ENCODE measurements at places on chromosomes 16 and 17. TPM values are rescaled to one million over a fixed set of nuclear protein-coding genes. Genes with fewer than 3 reads are reported as not detected.

GRCh38 chr16:59733321-59733720 lies 999.2 kb upstream of the GOT2 start:
- DNase-seq = no peak

- DNase-seq = no peak
Measured at GRCh38 chr16:88514070-88514469, 56.1 kb upstream of the ZC3H18 start.

Gene DHX58
- 24.3 TPM for total RNA-seq

Gene SLC52A1
- total RNA-seq = 0.25 TPM

DNA sequence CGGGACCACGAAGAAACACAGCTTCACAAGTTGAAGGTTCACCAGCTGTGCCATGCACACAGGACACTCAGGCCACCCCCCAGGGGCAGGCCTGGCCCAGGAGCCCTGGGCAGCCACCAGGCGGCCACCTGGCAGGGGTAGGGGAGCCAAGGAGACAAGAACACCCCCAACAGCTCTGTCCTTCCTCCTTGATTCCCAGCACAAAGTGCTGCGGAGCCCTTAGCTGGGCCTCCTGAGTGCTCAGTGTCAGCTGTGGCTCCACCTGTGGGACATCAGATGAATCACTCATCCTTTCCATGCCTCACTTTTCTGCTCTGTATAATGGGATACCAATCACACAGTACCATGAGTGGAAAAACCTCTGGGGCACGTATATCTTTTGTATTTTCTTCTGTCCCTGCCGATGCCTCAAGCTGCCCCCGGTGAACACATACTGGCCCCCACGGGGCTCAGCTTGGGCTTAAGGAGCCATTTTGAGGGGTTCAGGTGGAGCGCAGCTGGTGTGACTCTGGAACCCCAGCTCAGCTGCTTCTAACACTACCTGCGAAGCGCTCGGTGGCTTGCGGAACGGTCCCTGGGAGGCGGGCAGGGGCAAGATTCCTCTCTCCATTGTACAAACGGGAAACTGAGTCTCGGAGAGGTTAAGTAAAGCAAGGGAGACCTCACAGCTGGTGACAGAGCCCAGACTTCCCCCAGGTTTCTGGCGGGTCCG lies 12.0 kb downstream of the GALK1 start:
- no peak for DNase-seq

Gene ABCA6
- total RNA-seq = 192 TPM

Gene NSRP1
- total RNA-seq = 13.4 TPM

DNA sequence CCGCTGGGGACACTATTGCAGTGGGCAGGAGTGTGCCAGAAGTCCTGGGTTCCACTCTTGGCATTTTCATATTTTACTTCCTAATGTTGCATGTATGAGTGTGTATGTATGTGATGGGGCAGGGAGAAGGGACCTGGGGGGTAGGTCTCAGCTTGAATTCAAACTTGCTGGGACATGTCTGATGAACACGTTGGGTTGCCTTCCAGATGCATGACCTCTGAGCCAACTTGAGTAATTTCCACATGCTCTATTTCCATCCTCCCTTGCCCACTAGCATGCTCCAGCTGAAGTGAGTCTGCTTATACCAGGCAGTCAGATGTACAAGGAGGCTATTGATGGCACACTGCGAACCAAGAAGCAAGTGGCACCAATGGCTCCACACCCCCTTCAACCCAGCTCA lies 32.9 kb upstream of the SRSF1 start:
- DNase-seq = no peak

DNA sequence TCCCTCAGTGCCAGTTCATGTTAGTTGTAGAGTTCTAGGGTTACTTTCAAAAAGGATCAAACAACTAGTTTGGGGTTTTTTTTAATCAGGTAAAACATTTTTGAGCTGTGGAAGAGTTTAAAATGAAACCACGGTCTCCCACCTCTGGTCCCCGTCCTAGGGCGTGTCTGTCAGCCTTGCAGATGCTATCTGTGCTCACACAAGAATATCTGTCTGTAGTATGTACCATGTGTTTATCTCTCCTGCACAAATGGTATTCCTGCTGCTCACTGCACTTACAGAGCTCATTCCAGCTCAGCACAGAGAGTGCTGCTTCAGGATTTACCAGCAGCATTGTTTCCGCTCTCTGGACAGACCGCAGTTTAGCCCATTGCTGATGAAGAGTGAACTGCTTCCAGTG lies 38.9 kb downstream of the UBN1 start:
- DNase-seq = no peak

Gene MYBBP1A
- total RNA-seq = 55.8 TPM

DNA sequence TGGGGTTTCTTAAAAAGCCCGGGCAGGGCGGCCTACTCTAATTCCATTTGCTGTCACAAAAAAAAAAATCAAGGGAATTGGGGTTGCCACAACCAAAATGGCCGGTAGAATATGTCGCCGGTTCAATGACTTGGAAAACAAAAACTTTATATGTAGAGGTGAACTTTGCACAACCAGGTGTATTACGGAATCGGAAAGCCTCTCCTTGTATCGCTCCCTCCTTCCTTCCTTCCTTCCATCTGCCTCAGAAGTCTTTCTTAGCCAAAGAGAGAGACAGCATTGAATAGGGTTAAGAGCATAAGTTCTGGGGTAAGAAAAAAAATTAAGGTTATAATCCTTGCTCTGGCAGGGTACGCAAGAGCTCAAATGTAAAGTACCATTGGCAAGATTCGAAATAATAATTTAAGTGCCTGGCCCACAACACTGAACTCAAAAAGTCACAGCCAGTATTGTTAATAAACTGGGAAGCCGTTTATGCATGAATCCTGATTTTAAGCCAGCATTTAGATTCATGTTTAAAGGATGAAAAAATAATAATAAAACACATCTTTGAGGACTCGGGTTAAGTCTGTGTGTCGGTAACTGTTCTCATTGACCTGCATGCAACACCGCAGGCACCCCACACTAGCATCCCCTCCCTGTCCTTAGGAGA lies 522 bp upstream of the GLG1 start:
- DNase-seq = no peak

GRCh38 chr16:15986261-15986660 lies 36.8 kb downstream of the ABCC1 start:
- no peak for DNase-seq

- peak; percentile 92 for DNase-seq
Measured at GRCh38 chr17:39939588-39940419, 12.3 kb downstream of the LRRC3C start.

Gene GNAO1
- not detected for total RNA-seq

DNA sequence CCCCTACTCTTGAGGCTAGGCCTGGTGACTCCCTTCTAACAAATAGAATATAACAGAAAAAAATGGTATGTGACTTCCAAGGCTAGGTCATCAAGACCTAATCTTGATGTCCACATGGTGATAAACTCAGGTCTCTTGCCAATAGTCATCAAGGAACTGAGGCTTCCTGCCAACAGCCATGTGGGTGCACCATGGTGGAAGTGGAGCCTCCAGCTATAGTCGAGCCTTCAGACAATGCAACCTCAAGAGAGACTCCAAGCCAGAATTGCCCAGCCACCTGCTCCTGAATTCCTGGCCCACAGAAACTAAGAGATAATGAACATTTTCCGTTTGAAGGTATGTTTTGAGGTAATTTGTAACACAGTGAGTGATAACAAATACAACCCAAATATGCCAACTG lies 55.9 kb upstream of the SREBF1 start:
- no peak for DNase-seq

Gene ZG16
- not detected for total RNA-seq

DNA sequence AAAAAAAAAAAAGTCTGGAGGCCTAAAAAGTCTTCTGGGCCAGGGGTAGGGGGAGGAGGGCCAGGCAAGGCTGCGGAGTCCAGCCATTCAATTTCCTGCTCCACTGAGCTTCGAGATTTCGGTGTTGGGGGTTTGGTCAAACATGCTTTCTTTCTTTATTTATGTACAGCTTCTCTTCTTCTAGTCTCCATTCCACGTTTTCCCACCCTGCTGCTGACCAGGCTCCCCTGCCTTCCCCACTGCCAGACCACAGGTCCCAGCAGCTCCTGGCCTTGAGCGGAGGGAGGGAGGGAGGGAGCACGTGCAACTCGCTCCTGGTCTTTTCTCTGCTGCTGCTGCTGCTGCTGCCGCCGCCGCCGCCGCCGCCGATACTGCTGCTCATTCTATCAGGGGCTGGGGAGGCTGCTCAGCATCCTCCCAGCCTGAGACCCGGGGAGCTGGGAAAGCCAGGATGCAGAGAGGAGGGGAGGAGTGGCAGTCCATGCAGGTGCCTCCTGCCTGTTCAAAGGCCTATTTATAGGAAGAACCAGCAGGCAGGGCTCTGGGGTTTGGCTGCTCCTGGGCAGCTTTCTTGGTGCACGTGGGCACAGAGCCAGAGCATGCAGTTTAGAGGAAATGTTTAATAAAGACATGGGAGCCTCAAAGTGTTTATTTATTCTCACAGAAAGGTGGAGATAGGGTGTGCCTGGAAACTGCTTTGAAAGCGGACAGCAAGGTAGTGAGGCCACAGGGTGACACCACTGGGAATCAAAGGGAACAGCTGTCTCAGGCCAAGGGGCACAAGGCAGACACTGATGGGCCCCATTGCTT lies 23.4 kb upstream of the ZFHX3 start:
- DNase-seq = peak; percentile 47

GRCh38 chr17:51000835-51001638 lies 119.6 kb downstream of the SPAG9 start:
- peak; percentile 90 for DNase-seq

GRCh38 chr17:61568219-61569072 lies 22.6 kb downstream of the NACA2 start:
- DNase-seq = no peak

Gene ARHGAP44
- total RNA-seq = 2.3 TPM

DNA sequence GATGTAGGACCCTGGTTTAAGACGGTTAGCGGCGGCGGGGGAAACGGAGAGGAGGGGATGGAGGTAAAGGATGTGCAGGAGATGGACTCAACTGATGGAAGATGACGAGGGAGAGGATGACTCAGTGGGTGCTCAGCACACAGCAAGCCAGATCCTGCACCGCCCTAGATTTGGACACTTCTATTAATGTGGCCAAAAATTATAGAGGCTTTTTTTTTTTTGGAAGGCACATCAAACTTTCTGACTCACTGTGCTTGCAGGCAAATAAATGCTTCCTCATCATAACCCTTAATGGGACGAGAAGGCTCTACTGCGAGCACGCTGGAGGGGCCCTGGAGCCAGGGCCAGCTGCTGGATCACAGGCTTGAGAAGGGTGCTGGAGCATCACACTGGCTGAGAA lies 36.0 kb downstream of the RTN4RL1 start:
- peak; percentile 94 for DNase-seq

Gene KLHL10
- total RNA-seq = 0.09 TPM

GRCh38 chr17:3659541-3660111 lies 8.8 kb downstream of the TAX1BP3 start:
- peak; percentile 97 for DNase-seq

- DNase-seq = no peak
Measured at GRCh38 chr16:23104032-23104955, 45.0 kb downstream of the USP31 start.

DNA sequence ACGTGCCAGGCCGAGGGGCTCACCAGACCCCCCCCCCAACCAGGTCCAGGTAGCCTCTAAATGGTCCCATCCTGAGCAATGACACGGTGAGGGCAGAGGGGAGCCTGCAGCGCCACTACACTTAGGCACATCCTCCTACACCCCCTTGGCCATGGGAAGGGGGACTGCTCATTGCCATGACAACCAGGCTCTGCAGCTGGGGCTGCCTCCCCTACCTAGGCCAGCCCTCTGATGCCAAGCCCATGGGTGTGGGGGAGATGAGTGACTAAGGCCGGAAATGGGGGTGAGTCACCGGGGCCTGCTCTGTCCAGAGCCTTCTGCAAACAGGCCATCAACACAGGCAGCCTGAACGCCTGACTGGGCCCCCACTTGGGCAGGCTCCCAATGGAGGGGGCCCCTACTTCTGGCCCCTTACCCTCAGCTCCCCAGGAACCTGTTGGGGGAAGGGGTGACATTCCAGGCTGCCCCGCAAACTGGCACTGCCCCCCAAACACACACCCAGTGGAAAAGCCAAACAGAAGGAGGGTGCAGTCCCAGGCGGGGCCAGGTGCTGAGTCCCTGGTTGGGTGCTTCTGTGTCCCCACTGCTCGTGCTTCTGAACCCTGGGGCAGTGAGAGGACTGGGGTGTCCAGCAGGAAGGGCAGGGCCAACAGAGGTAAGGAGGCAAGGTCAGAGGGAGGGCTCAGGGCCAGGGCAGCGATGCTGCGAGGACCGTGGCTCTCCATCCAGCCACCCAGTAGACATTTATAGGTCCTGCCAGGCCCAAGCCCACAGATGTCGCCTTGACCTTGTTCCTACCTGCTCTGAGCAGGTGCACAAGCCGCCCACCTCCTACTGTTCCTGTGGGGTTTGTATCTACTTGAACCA lies 8.2 kb downstream of the PLCD3 start:
- DNase-seq = peak; percentile 82

DNA sequence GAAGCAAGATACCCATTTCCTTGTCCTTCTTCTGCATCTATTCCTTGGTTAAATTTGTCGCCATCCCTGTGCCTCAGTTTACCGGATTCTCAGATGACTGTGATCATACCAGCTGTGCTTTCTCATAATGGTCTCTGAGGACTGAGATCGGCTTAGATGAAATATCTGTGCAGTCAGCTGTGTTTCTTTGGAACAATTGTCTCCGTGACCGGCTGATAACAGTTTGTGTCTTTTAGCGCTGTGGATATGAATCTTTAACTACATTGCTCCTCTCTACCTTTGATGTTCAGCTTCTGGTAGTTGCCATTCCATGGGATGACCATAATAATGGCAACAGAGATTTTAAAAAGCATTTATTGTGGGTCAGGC lies 473 bp downstream of the FTO start:
- DNase-seq = no peak

DNA sequence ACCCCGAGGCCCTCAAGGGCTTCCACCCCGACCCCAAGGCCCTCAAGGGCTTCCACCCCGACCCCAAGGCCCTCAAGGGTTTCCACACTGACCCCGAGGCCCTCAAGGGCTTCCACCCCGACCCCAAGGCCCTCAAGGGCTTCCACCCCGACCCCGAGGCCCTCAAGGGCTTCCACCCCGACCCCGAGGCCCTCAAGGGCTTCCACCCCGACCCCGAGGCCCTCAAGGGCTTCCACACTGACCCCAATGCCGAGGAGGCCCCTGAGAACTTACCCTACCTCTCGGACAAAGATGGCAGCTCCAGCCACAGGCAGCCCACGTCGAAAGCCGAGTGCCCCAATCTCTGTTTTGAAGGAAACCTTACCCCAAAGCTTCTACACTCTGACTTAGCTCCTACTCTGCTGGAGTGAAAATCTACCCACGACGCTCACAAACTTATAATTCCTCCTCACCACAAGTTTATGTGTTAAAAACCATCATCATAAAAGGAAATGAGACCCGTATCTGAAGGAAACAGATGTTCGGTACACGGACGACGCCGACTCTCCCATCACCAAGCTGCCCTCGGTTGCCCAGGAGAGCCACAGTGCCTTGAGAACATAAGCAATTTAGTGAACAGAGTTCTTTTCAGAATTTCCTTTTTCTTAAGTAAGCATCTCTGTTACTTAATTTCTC lies 61.2 kb upstream of the RPH3AL start:
- no peak for DNase-seq

Gene CD300LB
- not detected for total RNA-seq

DNA sequence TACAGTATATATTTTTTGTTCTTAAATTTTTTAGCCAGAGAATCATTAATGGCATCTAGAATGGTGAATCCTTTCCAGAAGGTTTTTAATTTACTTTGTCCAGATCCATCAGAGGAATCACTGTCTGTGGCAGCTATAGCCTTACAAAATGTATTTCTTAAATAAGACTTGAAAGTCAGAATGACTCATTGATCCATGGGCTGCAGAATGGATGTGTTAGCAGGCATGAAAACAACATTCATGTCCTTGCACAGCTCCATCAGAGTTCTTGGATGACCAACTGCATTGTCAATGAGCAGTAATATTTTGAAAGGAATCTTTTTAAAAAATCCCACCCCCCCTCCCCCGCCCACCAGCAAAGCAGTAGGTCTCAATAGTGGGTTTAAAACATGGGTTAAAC lies 51.4 kb downstream of the CACNG1 start:
- DNase-seq = peak; percentile 58

Measured in fibroblast of the aortic adventitia (primary cell).